ENCODE measurements at places on chromosomes 11 and 22. TPM values are rescaled to one million over a fixed set of nuclear protein-coding genes. Genes with fewer than 3 reads are reported as not detected.

DNA sequence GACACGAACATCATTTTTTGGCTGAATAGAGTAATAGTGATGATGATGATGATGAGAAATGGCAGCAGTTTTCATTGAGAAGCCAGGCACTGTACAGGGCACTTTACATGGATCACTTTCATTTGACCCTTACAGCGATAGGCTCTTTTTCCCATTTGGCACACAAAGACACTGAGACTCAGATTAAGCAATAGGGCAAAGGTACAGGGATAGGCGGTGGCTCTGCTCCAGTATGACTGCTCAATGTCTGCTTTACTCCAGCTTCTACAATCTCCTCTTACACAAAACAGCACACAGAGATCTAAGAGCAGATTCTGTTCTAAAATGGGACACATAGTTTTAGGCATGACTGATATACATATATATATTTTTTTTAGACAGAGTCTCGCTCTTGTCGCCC is 40.6 kb downstream of the MPPED2 start:
- no peak for DNase-seq

DNA sequence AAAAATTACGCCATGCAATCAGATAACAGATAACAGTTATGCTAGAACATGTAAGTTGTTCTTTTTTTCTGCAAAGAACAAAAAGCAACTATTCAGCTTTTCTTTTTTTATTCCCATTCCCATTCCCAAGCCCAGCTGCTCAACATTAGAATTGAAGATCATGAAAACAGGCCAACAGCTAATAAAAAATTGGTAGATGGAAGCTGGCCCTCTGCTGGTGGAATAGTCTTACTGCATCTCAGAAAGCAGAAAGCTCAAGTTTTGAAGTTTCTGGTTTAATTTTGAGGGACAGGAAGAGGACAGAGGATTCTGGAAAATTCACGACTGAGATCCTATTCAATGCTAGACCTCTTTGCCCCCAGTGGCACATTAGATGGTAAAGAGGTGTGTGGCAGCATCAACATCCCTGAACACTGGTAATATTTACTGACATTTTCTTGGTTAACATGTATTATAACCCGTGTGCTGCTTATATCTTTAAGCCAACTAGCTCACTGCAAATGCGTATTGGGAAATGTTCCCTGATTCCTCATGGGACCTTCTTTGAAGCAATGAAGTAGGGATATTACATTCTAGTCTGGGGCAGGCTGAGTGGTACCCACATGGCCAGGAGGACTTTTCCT is 591.2 kb downstream of the OPCML start:
- no peak for DNase-seq

DNA sequence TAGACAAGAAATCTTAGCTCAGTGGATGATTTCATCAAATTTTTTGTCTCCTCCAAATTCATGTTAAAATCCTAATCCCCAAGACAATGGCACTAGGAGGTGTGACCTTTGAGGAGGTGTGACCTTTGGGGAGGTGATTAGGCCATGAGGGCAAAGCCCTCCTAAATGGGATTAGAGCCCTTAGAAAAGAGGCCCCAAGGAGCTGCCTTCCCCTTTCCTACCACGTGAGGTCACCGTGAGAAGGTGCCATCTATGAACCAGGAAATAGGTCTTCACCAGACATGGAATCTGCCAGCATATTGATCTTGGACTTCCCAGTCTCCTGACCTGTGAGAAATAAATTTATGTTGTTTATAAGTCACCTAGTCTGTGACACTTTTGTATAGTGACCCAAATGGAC is 138.7 kb downstream of the TRIM29 start:
- no peak for DNase-seq

GRCh38 chr11:87228820-87229219 is 191.1 kb downstream of the TMEM135 start:
- no peak for DNase-seq

DNA sequence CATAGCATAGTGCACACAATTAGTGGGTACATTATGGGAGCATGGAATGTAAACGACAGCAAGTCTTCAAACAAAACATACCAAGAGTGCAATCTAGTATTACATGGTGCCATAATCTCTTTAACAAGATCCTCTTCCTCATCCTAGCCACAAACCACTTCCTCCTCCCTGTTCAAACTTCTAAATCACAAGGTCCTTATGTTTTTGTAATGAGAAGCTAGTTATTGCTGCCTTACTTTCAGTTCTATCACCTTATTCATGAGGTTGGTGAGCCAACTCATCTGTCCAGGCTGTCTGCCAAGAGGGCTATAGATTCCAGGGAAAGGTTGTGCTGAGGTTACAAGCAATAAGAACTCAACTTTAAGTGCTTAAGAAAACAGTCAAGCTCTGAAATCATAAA is 195.4 kb upstream of the ARHGAP20 start:
- DNase-seq: no peak

The CCDC81 gene
- 0.76 TPM for total RNA-seq
